ENCODE measurements at places on chromosomes 5 and 9.

GRCh38 chr5:141638771-141639170, 2.0 kb downstream of the RELL2 start:
- DNase-seq = no peak

- no peak for DNase-seq
These were observed 586.3 kb downstream of the RAB3C start for GRCh38 chr5:59169081-59169767.

- DNase-seq = no peak
These were observed 160.8 kb downstream of the DNAH5 start for GRCh38 chr5:13783726-13784125.

GRCh38 chr5:82160948-82161347, 117.2 kb downstream of the RPS23 start:
- no peak for DNase-seq

- DNase-seq = no peak
These were observed 5.5 kb downstream of the MARCHF3 start for GRCh38 chr5:127024821-127025220.

DNA sequence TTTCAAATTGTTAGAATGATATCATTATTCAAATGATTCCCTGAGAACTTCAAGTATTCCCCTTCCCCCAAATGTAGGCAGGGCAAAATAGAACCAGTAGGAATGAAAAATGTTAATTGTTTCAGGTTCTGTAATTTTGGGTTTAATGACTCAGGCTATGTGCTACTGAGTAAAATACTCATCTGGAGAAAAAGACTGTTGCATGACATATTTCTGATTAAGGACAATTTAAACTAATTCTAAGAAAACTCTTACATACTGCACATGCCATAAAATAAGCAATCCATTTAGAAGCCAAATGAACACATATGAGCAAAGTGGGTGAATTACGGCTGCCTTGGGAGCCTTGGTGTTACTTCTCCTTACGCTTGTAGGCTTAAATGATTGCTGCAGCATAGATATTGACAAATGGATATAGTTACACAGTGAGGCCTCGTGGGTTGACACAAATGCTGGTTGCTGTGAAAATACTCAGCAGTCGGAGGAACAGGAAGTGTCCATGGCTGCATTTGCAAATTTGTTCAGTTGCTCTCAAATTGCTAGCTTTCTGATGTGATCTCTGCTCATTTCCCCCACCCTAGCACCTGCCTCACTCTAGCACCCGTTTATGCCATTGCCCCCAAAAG, 174.9 kb upstream of the DMAC1 start:
- no peak for DNase-seq

DNA sequence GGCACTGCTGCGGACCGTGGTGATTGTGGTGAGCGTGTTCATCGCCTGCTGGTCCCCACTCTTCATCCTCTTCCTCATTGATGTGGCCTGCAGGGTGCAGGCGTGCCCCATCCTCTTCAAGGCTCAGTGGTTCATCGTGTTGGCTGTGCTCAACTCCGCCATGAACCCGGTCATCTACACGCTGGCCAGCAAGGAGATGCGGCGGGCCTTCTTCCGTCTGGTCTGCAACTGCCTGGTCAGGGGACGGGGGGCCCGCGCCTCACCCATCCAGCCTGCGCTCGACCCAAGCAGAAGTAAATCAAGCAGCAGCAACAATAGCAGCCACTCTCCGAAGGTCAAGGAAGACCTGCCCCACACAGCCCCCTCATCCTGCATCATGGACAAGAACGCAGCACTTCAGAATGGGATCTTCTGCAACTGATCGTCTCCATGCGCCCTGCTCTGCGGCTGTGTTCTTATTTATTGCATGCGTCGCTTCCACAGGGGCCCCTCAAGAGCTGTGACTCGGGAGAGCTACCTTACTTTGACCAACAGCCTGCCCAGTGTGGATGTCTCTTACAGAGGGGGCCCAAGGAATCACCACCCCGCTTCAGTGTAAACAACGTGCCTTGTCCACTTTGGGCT, 10.8 kb downstream of the S1PR3 start:
- no peak for DNase-seq

- no peak for DNase-seq
These were observed 2.6 kb downstream of the QSOX2 start for GRCh38 chr9:136242918-136243525.

GRCh38 chr9:75108571-75108970, 20.3 kb downstream of the OSTF1 start:
- DNase-seq = no peak

- no peak for DNase-seq
These were observed 67.3 kb downstream of the ZNF618 start for GRCh38 chr9:113943112-113944009.

GRCh38 chr9:116099821-116100220, 53.8 kb upstream of the PAPPA start:
- DNase-seq = no peak

- no peak for DNase-seq
These were observed 1.9 kb downstream of the SPTAN1 start for GRCh38 chr9:128554155-128554862.

- DNase-seq = no peak
These were observed 17.6 kb downstream of the DENND1A start for GRCh38 chr9:123912167-123912897.

GRCh38 chr9:4662108-4662988, at the start of gene PLPP6:
Gene PLPP6 (plus strand): TSS chr9:4662294. CDS start chr9:4662376, 82 bp downstream.
- peak; percentile 6 for DNase-seq

DNA sequence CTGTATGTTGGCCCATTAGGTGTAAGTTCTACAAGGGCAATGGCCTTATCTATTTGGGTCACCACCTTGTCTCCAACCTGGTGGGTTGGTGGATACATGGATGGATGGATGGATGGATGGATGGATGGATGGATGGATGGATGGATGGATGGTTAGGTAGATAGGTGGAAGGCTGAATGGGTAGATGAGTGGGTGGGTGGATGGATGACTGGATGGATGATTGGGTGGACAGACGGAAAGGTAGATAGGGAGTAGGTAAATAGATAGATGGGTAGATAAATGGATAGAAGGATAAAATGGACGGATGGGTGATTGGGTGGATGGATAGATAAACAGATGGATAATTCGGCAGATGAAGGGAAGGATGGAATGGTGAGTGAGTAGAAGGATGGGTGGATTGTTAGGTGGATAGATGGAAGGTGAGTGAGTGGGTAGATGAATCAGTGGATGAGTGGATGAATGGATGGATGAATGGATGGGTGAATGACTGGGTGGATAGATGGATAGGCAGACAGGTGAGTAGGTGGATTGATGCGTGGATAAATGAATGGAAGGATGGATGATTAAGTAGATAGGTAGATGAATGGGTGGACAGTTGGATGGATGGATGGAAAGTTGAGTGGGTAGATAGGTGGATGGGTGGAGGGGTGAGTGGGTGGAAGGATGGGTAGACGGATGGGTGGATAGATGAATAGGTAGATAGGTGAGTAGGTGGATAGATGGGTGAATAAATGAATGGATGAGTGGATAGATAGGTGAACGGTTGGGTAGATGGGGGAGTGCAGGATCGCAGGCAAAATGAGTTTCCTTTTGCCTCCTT, 83.1 kb upstream of the FBXW11 start:
- DNase-seq = no peak

DNA sequence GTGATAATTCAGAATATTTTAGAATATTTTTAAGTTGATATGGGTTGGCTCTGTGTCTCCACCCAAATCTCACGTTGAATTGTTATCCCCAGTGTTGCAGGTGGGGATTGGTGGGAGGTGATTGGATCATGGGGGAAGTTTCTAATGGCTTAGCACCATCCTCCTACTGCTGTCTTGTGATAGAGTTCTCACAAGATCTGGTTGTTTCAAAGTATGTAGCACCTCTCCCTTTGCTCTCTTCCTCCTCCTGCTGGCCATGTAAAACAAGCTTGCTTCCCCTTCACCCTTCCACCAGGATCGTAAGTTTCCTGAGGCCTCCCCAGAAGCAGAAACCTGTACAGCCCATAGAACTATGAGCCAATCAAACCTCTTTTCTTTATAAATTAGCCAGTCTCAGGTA, 214.6 kb upstream of the C9orf72 start:
- DNase-seq = no peak

GRCh38 chr9:85114799-85115198, 445.3 kb downstream of the NTRK2 start:
- no peak for DNase-seq

- DNase-seq = no peak
These were observed 19.8 kb downstream of the AKNA start for GRCh38 chr9:114367772-114368569.

DNA sequence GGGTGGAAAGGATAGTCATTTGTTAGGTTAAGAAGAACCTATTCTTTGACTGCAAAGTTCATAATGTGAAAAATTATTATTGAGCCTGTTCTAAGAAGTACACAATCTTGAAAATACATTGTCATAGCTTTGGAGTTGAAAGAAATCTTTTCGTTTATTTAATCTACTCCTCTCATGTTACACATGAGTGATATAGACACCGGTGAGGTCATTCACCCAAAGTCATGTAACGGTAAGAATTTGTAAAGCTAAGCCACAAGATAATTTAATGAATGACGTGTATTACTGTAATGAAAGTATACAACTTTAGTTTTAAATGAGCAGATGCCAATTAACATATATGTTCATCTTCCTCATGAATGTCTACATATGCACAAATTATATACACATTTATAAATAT, 284.1 kb upstream of the PDE4D start:
- no peak for DNase-seq

DNA sequence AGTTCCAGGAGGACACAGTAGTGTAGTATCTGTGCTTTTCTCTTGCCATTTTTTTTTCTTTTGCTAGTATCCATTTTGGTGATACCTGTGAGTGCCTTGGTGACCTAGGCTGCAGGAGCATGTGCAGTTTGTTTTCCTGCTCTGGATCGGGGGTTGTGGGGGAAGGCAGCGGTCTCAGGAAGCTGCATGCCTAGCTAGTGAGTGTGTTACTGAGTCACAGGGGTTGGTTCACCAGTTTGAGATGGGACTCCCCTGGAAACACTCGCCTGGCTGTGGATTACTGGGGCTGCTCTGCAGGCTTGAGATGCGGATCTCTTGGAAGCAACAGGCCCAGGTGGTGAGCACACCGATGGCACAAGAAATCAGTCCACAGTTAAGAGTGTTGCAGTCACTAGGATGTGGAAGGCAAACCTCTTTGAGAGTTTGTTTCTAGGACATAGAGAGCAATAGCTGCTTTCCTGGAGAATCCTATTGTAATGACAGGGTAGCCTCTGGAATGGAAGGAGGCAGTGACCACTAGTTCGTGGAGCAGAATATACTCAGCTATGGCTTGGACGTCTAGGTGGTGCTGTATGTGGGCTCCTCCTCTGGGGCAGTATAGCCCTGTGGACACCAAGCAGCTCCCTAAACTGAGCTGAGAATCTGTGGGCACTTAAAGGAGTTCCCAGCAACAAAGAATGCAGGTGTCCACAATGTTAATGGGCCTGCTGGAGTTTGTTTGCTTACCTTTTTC, 20.0 kb upstream of the SPATA31E1 start:
- DNase-seq = no peak

DNA sequence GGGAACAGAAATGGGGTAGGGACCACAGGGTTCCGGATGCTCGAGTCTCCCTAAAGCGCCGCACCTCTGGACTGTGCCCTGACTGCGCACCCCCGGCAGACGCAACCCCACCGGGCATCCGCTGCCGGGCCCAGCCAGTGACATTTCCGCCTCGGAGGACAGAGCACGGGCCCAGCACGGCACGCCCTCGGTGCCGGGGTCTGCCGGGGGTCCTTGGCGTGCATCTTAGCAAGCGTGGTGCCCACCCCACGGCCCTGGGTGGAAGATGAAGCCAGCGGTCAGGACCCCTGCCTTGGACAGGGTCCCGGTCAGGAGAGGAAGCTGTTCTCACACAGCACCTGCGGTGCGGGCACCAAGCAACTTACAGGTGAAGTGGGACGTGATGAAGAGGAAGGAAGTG, 7.1 kb downstream of the INPP5E start:
- no peak for DNase-seq

GRCh38 chr5:142281966-142282365, 42.9 kb downstream of the SPRY4 start:
- no peak for DNase-seq

GRCh38 chr5:127785098-127785927, 82.1 kb downstream of the CCDC192 start:
- no peak for DNase-seq

- no peak for DNase-seq
These were observed 103.1 kb downstream of the CEMIP2 start for GRCh38 chr9:71665247-71665646.

GRCh38 chr9:117887941-117888340, 183.7 kb downstream of the TLR4 start:
- no peak for DNase-seq

DNA sequence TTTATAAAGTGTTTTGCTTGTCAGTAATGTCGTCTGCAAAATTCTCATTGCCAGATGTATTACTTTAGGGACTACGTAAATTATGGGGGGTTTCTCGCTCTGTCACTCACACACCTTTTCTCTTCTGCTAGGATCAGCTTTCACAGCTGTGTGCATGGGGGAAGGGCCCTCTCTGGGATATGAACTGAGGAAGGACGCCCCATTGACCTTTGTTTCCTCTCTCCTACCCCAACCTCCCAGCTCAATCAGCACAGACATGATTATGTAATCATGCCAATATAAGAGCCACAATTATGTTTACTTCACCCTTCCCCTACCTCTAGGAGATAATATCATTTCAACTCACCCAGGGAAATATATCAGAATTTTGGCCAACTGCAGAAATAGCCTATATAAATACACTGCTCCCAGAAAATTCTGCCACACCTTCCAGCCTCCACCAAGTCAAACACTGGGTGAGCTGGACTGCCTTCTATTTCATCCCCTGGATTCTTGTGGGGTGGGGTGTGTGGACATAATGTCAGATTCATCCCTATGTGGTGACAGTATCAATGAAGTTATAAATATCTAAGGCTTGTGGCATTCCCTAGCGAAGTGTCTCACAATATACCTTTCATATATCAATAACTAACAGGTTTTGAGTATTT, 12.6 kb upstream of the SEMA5A start:
- DNase-seq = no peak

GRCh38 chr9:71589612-71590011, 178.7 kb downstream of the CEMIP2 start:
- no peak for DNase-seq

- no peak for DNase-seq
These were observed 87.4 kb downstream of the PTCD2 start for GRCh38 chr5:72407541-72407940.

DNA sequence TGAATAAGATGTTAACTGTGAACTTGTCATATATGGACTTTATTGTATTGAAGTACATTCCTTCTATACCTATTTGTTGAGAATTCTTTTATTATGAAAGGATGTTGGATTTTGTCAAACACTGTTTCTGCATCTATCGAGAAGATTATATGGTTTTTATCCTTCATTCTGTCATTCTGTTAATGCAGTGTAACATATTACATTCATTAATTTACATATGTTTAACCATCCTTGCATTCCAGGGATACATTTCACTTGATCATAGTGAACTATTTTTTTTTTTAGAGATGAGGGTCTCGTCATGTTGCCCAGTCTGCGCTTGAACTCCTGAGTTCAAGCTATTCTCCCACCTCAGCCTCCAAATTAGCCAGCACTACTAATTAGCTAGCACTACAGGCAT, 48.4 kb downstream of the F2R start:
- DNase-seq = no peak

GRCh38 chr9:137912671-137913070, 35.1 kb downstream of the CACNA1B start:
- DNase-seq = no peak
